Thoracic aorta (tissue), 2 donors: ENCODE measurements at places on chromosomes 3 and 15. TPM values are rescaled to one million over a fixed set of nuclear protein-coding genes. Genes with fewer than 3 reads are reported as not detected.
A peak's percentile ranks its signal among the peaks of the same experiment; 100 is the strongest.

DNA sequence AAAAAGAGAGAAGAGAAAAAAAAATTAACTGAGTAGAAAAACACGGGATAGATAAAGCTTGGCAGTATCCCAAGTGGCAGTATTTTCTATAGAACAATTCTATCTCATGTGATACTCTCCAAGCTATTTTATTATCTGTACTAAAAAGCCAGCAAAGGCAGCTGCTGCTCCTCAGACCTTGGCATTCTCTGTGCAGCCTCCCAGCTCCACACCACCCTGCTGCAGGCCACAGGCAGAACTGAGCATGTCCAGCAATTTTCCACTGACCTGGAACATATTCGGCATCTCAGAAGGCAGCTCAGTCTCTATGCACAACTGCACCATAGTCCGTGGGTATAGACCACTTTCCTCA, 1161.4 kb downstream of the IGSF11 start:
- H3K4me3 ChIP-seq: no peak overlapping the region
- DNase-seq: no peak
- no peaks in the 10 kb centered on the region for H3K4me1 ChIP-seq
- H3K27me3 ChIP-seq: no peaks in the 10 kb centered on the region

DNA sequence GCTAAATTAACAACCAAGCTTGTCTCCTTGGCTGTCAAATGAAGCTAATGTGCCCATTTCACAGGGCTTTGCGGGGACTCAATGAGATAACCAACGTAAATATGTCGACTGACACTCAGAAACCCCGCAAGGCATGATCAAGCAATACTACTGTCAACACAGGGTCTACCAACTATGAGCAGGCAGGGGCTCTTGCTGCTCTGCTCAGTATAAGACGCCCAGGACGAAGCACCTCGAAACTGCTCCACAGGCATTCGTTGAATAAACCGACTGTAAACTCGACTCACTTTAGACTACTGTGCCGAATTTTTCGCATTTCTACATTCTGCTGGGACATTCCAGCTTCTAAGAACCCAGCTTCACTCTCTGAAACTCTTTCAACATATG, 55.0 kb downstream of the FEZF2 start:
- H3K4me3 ChIP-seq: peak overlapping the region; percentile 74
- H3K27me3 ChIP-seq: no peaks in the 10 kb centered on the region
- H3K4me1 ChIP-seq: peaks cover 6% of the 10 kb centered on the region
- no peaks in the 10 kb centered on the region for H3K36me3 ChIP-seq
- DNase-seq: no peak

The CADPS gene
- total RNA-seq: 0.14 TPM

- H3K4me3 ChIP-seq: no peak overlapping the region
- H3K27ac ChIP-seq: no peak overlapping the region
- H3K36me3 ChIP-seq: no peaks in the 10 kb centered on the region
These were observed 76.0 kb downstream of the ZBBX start for GRCh38 chr3:167304077-167304476.

The SOX14 gene
- total RNA-seq: not detected
